CD8-positive, alpha-beta T cell (primary cell): ENCODE measurements at places on chromosomes 12 and 14. TPM values are rescaled to one million over a fixed set of nuclear protein-coding genes. Genes with fewer than 3 reads are reported as not detected.

CPM gene
- total RNA-seq = 0.30 TPM

PA2G4 gene
- 61.6 TPM for total RNA-seq

PLBD2 gene
- 9.9 TPM for total RNA-seq

RNFT2 gene
- 4.1 TPM for total RNA-seq

FOXG1 gene
- not detected for total RNA-seq

FGF23 gene
- total RNA-seq = not detected

BMP4 gene
- not detected for total RNA-seq

C12orf56 gene
- total RNA-seq = not detected

ASB2 gene
- 1.7 TPM for total RNA-seq

IL26 gene
- not detected for total RNA-seq

GLT8D2 gene
- total RNA-seq = not detected

GCH1 gene
- 30.0 TPM for total RNA-seq

NRL gene
- 3.8 TPM for total RNA-seq

PFDN5 gene
- 741 TPM for total RNA-seq

CACNB3 gene
- 3.2 TPM for total RNA-seq

EML5 gene
- total RNA-seq = 3.5 TPM

COX8C gene
- total RNA-seq = not detected

PLEKHG7 gene
- not detected for total RNA-seq

SMARCC2 gene
- total RNA-seq = 109 TPM

SCNN1A gene
- total RNA-seq = 0.50 TPM

PRPF40B gene
- total RNA-seq = 4.2 TPM

DCN gene
- not detected for total RNA-seq

TAS2R19 gene
- 0.47 TPM for total RNA-seq

CIDEB gene
- 13.4 TPM for total RNA-seq

RILPL1 gene
- 3.1 TPM for total RNA-seq

CDC42BPB gene
- 2.2 TPM for total RNA-seq
